ENCODE measurements at places on chromosomes 16 and 17.

- no peak for DNase-seq
These were observed 13.9 kb downstream of the ITPRIPL2 start for GRCh38 chr16:19127674-19128131.

- no peak for DNase-seq
These were observed 15.1 kb upstream of the UTP6 start for GRCh38 chr17:31916491-31917064.

- DNase-seq: no peak
These were observed 91.8 kb downstream of the YPEL2 start for GRCh38 chr17:59423137-59423724.

- DNase-seq: no peak
These were observed 30.6 kb upstream of the SLC39A11 start for GRCh38 chr17:73122953-73123605.

DNA sequence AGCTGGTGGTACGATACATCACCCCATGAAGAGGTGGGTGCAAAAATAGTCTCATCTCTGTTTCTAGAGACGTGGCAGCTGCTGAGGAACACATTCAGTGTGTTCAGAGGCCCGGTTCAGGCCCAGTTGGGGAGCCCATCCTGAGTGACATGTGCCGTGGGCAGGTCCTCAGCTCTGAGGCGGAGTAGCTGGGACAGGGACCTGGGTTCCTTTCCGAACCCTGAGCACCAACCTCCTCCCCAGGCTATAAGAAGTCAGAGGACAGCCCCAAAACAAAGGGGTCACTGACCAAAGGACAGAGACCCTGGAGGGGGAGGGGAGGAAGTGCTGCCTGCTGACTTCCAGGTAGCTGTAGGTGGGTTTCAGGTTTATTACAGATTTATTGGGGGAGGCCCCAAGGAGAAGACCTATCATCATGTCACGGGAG, 5.1 kb downstream of the LDHD start:
- no peak for DNase-seq

DNA sequence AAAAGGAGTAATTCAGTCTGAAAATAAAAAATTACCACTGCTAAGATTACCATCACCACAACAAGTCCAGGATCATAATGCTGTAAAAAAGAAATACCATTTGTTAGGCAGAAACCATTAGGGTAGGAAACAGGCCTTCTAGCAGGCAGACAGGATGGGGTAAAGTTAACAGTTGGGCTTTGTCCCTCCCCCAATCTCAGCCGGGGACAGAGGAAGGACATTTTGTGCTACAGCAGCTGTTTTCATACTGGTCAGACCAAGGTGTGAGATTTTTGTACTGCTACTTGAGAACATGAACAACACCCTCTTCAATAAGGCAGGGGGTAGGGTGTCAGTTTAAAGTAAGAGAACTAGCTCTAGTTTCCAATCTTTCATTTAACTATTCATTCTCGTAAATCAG, 49.2 kb upstream of the ITGA2B start:
- no peak for DNase-seq

DNA sequence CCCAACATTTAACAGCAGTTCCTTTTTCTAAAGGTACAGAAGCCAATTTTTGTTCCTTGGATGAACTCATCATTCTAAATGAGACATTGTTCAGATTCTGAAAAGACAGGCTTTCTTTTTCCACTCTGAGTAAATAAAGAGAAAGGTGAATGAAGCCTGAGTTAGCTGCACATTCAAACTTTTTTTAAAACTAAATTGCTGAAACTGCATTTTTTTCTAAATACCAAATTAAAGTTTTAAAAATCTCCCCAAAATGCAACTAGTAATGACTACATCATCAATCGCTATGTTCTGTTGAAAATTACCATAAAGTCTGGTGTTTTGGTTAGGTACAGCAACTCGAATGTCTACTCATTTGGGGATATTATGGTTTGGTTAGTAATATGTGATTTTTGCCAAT, 9.8 kb downstream of the SCO1 start:
- DNase-seq: no peak

- no peak for DNase-seq
These were observed 2449.5 kb downstream of the TP53TG3F start for GRCh38 chr16:35908942-35909341.

- no peak for DNase-seq
These were observed 180.7 kb upstream of the CACNG5 start for GRCh38 chr17:66654106-66654740.

DNA sequence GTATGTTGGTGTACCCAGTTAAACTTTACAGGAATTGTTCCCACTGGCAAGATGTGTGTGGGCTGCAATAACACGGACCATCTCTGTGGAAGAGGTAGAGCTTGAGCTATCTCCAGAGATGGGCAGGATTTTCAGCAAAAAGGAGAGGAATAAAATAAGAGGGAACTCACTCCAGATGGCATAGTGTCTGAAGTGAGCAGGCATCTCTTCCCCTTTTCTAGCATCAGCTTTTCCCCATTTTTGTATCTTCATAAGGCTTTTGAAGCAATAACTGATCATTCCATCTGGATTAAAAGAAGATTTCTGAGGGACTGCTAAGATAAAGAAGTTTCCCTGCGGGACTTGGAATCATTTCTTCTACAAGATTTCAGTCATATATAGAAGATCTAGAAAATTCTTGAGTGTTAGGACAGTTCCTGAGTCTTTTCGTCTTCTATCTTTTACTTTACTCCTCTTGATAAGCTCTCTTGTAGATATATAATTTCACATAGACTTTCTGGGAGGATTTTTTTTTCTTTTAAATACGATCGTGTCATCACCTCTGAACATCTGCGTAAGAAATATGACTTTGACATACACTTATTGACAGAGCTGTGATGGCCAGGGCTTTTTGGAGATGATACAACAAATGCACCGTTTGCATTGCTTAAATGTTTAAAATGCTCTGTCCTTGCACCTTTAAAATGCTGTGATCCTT, 2.1 kb downstream of the CPD start:
- no peak for DNase-seq

DNA sequence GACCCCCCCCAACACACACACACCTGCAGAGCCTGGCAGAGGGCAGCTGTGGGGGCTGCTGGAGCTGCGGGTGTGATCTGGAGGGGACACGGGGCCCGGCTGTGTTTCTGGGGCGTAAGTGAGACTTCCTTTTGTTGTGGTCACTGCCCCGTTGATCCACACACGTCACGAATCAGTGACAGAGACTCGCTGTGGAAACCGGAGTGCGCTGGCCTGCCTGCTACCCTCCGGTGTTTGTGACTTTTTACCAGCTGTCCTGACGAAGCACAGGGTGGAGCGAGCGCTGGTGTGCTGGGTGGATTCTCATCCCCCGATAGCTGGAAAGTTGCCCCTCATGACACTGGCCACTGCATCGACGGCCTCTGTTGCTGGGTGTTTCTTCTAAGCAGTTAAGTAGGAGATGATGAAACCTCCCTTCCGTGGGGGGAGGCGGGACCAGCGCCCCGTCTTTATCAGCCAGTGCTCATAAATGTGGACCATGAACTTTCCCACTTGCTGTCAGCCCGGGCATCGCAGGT, 2.3 kb downstream of the METRNL start:
- DNase-seq: peak; percentile 90

- DNase-seq: no peak
These were observed 187.9 kb downstream of the KCNJ2 start for GRCh38 chr17:70357190-70357589.

- DNase-seq: no peak
These were observed 85.7 kb downstream of the NOG start for GRCh38 chr17:56679115-56679776.

DNA sequence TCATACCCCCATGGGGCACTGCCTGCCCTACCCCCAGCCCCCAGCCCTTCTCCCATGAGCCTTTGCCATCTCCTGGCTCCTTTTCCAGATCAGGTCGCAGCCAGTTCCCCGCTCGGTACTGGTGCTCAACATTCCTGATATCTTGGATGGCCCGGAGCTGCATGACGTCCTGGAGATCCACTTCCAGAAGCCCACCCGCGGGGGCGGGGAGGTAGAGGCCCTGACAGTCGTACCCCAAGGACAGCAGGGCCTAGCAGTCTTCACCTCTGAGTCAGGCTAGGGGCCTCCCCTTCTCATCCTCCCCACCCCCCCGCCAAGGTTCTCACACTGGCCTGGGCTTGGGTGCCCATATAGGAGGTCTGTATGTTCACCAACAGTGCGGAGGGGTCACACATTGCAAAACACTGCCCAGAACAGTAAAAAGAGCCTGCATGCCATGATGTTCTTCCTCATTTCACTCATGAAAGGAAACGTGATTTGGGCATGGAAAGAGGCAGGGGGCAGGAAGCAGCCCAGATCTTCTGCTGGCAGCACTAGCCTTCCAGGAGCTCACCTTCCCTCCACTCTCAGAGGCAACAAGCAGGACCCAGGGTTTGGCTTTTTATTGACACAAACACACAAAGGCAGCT, 7.5 kb downstream of the IFI35 start:
- DNase-seq: no peak

GRCh38 chr17:72592967-72593325, 472.1 kb downstream of the SOX9 start:
- DNase-seq: no peak

DNA sequence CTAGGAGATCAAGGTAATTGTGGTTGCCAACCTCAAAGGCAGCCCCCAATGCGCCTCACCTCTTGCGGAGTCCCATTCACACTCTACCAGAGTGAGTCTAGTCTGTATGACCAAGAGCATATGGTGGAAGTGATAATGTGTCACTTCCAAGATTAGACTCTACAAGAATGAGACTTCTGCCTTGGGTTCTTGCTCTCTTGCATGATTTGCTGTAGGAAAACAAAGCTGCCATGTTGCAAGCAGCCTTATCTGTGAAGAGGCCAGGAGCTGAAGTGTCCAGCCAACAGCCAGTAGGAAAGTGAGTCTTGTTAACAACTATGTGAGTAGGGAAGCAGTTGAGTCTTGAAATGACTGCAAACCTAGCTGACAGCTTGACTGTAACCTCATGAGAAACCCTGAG, 3.4 kb downstream of the TERF2 start:
- DNase-seq: no peak

DNA sequence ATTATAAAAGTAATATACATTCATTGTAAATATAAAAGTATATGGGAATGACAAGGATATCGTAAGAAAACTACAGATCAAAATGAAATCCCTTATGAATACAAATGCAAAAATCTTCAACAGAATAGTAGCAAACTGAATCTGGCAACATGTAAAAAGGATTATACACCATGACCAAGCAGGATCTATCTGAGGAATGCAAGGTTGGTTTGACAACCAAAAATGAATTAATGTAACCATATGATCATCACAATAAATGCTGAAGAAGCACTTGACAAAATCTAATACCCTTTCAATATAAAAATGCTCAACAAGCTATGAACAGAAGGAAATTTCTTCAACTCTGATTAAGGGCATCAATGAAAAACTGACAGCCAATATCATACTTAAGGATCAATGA, 48.8 kb downstream of the NDEL1 start:
- no peak for DNase-seq

- peak; percentile 67 for DNase-seq
These were observed 23.9 kb downstream of the ARHGAP27 start for GRCh38 chr17:45408611-45409421.

- no peak for DNase-seq
These were observed 1.4 kb upstream of the HOXB2 start for GRCh38 chr17:48546137-48546923.

DNA sequence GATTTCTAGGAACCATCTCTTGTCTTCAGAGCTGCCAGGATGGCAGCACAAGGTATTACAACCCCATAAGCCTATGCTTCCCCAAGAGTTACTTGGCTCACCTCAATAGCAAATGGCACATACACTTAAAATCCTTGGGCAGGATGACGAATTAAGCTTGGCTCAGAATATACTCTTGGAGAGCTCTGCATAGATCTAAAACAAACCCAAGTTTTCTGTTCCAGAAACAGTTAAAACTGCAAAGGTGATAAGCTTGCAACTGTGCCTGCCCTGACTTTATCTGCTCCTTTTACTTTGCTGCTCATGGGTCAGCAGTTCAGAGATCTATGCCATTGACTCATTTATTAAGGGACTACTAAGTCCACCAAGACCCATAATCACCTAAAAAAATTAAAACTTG, 26.1 kb downstream of the XPO6 start:
- DNase-seq: no peak

- DNase-seq: no peak
These were observed 20.6 kb downstream of the BLMH start for GRCh38 chr17:30271102-30271501.

GRCh38 chr17:63573634-63574033, 23.4 kb downstream of the DCAF7 start:
- DNase-seq: no peak

GRCh38 chr16:57640612-57641011, 12.2 kb downstream of the ADGRG1 start:
- no peak for DNase-seq

- no peak for DNase-seq
These were observed 9.0 kb upstream of the CDH5 start for GRCh38 chr16:66357523-66357928.

DNA sequence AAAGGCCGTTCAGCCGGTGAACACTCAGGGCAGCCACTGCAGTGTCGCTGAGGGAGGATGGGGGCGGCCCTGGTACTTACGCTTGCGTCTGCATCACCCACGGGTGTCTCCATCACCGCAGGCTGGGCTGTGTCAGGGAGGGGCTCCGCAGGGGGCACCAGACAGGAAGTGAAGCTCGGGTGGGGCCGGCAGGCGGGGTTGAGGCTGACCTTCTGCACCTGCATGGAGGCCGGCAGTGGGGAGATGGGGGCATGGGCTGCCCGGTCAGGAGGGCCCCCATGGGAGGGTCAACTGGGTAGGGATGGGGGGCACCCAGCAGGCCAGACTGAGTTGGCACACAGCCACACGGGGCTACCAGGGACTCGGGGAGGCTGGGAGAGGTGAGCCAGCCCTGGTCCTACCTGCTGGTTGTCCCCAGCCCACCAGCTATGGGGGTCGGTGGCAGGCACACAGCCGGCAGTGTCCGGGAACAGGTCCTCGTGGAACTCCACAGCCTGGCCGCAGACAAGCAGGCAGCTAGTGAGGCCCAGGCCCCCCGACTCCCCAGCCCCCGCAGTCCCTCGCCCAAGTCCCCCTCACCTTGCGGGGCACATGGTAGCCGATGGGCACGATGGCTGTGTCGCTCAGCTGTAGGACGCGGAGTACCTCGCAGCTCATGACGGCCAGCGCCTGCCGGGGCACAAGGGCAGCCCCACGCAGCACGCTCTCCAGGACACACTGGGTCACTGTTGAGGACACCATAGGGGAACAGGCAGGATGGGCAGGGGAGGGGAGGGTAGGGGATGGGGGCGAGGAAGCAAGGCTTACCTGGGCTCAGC, 7.2 kb upstream of the VASN start:
- peak; percentile 77 for DNase-seq

GRCh38 chr16:25633549-25633948, 58.2 kb upstream of the HS3ST4 start:
- DNase-seq: no peak

GRCh38 chr16:64696866-64697265, 425.0 kb downstream of the CDH11 start:
- DNase-seq: no peak

Measured in spleen (tissue), 13 donors.